NCI-H187 treated with DMSO at 0.1 percent for 48 hours (cell line): ENCODE measurements at places on chromosomes 13 and 19.
A peak's percentile ranks its signal among the peaks of the same experiment; 100 is the strongest.

DNA sequence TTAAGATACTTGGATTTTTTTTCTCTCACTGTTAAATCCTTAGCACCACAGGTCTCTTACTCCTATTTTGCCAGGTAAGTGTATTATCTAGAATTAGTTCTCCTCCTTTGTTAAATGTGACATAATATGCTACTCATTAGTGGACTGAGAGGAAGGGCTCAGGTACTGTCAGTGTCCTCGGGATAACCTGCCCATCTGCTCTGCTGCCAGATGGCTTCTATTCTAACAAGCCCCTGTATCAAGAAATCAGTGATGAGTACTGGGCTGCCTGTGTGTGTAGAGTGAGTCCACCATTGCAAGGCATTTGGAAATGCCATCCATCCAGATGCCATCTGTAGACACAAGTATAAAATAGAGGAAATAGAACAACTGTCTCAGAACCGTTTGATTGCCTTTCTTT lies 209.6 kb downstream of the ATP8A2 start:
- DNase-seq, result no peak

GRCh38 chr13:52127783-52128702 lies 830 bp downstream of the NEK5 start:
- peak; percentile 11 for DNase-seq

- DNase-seq, result no peak
Observed at GRCh38 chr13:48844676-48845075, 131.0 kb upstream of the FNDC3A start.

- no peak for DNase-seq
Observed at GRCh38 chr13:41496420-41497234, 39.3 kb downstream of the RGCC start.

DNA sequence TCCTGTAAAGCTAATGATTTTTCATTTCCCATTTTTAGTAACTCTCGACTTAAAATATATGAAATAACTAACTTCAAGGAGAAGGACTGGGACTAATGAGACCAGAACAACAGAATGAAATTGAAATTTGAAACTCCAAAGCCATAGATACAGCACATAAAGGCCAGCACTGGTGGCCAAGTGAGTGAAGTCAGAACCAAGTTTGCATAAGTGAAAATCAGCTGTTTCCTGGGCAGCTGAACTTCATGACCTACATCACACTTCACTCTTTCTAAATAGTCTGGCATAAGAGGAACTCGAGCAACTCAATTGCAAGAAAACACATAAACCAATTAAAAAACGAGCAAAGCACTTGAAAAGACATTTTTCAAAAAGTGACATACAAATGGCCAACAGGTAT lies 84.5 kb downstream of the DCLK1 start:
- no peak for DNase-seq

DNA sequence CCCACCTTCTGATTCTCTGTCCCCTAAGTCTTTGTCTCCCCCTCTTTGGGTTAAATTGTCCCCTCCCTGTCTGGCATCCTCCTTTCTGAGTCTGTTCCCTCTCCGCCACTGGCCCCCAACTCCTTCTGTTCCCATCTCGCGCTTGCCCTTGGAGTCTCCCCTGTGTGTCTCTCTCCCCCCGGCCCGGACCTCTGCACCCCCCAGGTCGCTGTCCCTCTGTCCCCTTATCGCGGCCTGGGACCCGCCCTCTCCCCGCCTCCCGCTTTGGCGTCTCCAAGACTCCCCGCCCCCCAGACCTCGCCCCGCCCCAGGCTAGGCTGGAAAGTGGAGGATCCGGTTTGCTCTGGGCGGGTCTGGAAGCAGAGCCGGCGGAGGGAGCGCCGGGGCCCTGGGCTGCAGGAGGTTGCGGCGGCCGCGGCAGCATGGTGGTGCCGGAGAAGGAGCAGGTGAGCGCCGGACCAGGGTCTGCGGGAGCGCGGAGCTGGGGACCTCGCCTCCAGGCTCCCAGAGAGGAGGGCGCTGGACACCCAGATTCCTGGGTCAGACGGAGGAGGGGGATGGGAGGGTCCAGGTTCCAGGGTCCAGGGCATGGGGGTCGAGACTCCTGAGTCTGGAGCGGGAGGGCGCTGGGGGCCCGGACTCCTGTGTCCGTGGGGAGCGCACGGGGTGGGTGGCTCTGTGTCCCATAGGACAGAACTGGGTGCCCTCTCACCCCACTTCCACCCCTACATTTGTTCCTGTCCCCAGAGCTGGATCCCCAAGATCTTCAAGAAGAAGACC lies at the start of gene TRPM4:
Gene TRPM4, plus strand, starts transcription at position 348 of the 780 bp plus-strand sequence. Its CDS starts 75 bp downstream, at position 423.
- DNase-seq, result peak; percentile 75

DNA sequence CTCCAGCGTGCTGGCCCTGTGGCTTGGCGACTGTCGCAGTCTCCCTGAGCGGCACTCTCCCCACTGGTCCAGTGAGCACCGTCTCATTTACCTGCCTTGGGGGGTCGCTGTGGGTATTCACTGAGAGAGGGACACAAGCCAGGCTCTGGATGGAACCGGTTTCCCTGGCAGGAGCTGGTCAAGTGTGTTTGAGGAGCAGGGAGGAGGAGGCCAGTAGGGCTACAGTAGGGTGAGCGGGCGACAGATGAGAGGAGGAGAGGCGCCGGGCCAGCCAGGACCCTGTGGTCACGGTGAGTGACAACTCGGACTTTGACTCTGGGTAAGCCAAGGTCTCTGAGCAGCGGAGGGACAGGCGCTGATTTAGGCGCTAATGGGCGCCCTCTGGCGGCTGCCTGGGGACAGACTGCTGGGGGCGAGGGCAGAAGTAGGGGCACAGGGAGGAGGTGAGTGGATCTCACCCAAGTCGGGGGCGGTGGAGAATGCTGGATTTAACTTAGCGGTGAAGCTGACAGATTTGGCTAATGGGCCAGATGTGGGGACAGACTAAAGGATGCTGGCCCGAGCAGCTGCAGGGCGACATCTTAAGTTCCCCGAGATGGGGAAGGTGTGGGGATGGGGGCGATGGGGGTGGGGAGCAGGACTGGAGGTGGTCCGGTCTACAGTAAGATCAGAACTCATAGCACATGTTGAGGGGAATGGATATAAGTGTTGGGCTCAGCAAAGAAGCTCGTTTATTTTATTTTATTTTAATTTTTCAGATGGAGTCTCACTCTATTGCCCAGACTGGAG lies 4.7 kb upstream of the PRMT1 start:
- DNase-seq, result no peak

DNA sequence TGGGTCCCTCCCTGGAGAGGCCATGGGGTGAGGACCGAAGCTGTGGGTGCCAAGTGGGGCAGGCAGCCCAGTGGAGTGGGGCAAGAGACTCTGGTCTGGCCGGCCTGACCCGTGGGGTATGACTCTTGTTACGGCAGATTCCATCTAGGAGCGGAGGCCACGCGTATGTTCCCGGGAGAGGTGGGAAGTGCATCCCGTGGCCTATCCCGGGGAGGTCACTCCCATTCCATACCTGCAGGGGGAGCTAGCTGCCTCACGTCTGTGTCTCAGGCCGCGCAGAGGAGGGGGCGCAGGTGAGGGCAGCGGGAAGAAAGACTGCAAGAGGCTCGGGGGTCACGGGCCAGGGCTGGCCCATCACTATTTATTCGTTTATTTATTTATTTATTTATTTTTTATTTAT lies 4.9 kb downstream of the CSNK1G2 start:
- DNase-seq, result no peak
